ENCODE measurements at places on chromosomes 4 and X. TPM values are rescaled to one million over a fixed set of nuclear protein-coding genes. Genes with fewer than 3 reads are reported as not detected.

DNA sequence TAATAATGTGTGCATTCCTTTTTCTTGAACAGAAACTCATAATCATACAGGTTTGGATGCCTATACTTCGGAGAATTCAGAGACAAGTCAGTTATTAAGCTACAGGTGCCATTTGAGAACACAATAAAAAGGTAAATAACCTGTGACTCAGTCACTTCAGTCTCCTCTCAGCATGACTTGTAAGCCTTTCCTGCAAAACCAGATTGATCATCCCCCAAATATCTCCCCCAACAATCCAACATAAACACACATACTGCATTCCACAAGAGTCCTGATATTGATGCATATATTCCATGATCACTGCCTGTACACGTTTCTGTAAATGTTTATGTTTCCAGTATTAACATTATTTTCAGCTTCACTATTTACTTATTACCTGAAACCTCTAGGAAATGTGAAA is 110.8 kb downstream of the PWWP3B start:
- no peak for DNase-seq

DNA sequence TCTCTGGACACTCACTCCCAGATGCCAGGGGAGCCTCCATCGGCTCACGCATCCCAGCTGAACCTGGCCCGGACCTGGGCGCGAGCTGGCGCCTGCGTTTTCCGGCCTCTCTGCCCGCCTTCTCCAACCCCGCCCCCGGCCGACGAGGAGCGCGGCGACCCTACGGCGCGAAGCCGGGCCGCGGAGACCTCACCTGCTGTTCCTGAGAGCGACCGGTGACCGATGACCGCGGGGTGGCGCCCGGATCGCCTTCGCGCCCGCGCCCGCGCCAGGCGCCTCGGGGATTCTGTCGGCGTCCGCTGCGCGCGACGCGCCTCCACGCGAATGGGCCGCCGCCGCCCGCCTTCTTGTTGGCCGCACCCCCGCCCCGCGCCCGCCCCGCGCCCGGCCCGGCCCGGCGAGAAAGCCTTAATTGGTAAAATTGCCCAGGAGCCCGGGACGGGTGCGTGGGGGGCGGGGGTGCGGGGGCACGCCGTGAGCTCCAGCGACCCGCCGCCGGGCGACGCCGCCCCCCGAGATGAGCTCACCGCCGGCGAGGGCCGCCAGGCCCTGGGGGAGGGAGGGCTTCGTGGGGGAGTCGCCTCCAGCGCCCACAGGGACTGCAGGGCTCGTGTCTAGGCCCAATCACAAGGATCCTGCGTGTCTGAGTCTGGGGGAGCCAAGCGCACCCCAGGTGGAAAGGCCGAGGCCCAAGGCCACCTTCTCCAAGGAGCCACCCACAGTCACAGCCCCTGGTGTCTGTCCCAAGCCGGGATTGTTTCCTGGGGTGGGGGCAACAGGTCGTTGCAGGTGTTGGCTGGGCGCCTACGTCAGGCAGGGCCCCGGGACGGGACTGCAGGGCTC is at the start of gene FLNA:
TSS of gene FLNA (minus strand) at position 322 of the 843 bp plus-strand sequence. CDS start 3,389 bp downstream, outside the sequence.
- DNase-seq: peak; percentile 53

GRCh38 chrX:108071578-108071977 is 19.8 kb downstream of the PSMD10 start:
- no peak for DNase-seq

GRCh38 chr4:108355186-108355901 is 186.6 kb upstream of the LEF1 start:
- DNase-seq: peak; percentile 24

DNA sequence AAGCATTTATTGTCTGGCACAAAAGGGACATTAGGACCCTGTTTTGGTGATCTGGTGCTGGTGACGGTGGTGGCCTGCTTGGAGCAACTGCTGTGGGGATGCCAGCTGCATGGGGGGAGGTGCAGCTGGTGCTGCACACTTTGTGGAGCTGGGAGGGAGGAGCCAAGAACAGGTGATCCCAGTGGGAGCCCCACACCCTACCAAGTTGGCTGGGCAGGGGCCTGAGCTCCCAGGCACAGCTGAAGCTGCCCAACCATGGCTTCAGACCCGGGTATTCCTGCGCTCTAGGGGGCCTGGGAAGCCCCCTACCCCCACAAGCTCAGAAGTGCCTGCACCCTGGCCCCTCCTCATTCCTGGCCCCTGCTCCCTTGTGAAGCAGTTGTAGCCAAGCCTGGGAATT is 1512.5 kb downstream of the TECRL start:
- no peak for DNase-seq

DNA sequence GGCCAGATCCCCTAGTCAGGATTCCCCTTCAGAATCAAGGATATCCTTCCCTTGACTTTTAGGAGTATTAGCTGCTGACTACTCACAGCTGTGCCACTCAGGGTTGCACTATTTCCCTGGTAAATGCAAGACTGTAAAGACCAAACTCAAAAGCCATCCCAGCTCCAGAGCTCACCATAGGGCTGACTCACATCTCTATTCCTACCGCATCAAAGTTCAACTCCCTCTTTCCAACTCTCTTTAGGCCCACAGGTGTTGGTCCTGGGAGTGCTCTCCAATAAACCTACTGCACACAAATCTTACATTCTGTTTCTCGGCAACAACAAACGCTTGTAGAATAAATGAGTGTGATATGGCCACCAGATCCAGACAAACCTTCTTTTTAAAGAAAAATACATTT is 109.6 kb downstream of the PPP3CA start:
- no peak for DNase-seq

- DNase-seq: no peak
Measured at GRCh38 chr4:185134307-185134869, 8.7 kb upstream of the SLC25A4 start.

DNA sequence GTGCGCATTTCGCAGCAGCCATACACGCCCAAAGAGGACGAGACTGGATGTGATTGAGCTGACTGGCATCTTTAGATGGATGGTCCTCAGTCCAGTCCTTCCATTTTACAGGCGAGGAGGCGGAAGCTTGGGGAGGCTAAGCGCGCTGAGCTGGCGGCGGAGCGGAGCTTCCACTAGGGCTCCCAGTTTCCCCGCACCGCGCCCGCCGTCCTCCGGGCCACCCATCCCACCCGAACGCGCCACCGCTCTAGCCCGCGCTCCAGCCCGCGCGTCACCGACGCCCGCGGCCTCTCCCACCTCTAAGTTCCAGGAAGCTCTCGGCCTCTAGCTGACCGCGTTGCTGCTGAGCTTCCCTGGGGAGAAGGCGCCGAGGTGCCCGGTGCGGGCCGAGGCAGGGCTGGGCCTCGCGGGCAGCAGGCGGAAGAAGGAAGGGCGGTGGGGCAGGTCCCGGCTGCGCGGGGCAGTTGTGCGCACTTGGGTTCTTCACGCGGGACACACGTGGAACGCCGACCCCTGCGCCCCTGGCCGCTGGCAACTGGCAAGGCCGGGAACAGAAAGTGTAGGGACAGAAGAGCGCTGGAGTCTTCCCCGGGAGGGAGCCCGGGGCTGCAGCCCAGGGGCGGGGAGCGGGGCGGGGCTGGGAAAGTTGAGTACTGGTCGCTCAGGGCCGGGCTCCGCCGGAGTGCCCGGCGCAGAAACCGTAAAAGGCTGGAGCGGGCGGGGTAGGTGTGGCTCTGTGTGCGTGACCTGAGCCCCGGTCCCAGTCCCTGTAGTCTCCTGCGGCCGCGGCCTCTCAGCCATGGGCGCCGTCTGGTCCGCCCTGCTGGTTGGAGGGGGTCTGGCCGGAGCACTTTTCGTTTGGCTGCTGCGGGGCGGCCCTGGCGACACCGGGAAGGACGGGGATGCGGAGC is at the start of gene STBD1:
TSS of gene STBD1 (plus strand) at position 763 of the 911 bp plus-strand sequence. CDS start at position 800, 37 bp downstream.
- peak; percentile 51 for DNase-seq

- DNase-seq: no peak
Measured at GRCh38 chrX:118510111-118510510, 14.5 kb downstream of the DOCK11 start.

GRCh38 chr4:88828842-88829571 is 131.4 kb upstream of the NAP1L5 start:
- no peak for DNase-seq

DNA sequence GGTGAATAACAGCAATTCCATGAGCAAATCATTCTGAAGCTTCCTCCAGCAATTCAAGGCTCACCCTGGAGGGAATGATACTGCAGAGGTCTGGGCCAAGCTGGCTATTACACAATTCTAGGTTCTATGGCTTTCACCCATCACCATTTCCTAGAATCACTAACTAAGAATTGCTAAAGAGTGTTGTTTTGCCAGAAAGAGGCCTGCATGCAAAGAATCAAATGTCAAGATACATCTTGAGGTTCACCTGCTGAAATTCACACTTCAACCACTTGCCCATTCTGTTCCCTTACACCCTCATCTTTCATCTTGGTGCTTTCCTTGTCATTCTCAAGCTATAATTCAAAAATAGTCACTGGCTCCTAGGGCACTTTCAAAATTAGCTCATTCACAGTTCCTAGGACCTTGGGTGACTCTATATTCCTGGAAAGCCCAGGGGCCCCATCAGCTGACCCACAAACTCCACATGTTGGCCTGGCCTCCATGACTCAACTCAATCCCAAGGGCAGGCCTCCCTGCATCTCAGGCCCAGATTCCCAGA is 7.0 kb downstream of the APBB2 start:
- DNase-seq: peak; percentile 10

DNA sequence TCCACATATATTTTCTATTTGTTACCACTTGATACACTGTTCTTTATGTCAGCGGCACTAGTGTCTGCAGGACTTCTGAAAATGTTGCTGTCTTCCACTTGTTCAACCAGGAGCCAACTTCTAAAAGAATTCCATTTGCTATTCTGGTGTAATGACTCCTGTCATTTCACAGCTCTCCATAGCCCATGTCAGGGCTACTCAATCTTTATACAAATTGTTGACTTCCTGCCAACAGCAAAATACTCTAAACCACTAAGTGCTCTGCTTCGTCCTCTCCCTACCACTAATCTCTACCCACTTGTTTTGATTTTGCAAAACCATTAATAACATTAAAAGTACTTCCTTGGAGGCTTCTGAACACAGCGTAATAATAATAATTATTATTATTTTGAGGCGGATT is 7.2 kb downstream of the CTSO start:
- no peak for DNase-seq

- DNase-seq: no peak
Measured at GRCh38 chr4:125772680-125773079, 457.9 kb downstream of the FAT4 start.

DNA sequence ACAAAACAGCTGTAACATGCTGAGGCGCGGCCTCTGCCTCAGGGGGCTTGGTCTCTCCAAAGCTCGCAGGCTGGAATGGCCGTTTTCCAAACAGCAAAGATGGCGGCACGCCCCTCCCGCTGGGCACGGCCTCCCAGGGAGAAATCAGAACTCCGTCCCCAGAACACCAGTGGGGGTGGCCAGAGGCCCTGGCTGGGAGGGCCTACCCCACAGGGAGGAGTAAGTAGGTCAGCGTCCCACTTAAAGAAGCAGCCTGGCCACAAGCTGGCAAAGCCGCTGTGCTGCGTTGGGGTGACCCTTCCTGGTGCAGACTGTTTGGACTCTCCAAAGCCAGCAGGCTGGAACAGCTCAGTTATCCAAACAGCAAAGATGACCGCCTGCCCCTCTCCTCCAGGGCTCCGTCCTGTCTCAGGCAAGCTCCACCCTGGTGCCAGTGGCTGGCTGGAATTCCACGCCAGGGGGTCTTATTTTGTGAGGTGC is 862.8 kb downstream of the TRIML1 start:
- DNase-seq: no peak

DNA sequence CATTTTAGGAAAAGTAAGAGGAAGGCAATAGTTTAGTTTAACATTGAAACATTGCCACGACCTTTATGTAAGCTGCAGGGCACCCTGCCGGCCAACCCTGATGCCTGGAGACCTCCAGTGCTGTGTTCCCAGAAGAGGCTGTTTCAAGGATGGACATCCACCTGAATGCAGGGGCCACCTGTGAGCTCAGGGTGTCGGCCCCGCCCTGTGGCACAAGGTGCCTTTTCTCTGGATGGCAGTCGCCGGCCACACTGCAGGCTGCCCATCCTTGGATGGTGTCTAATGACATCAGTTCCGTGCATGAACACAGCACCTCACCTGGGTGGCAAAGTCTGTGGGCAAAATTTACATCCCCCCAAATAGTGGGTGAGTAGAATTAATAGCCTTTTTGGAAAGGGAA is 180.0 kb downstream of the AFAP1 start:
- DNase-seq: no peak

- no peak for DNase-seq
Measured at GRCh38 chr4:37879365-37879764, 11.5 kb upstream of the TBC1D1 start.

DNA sequence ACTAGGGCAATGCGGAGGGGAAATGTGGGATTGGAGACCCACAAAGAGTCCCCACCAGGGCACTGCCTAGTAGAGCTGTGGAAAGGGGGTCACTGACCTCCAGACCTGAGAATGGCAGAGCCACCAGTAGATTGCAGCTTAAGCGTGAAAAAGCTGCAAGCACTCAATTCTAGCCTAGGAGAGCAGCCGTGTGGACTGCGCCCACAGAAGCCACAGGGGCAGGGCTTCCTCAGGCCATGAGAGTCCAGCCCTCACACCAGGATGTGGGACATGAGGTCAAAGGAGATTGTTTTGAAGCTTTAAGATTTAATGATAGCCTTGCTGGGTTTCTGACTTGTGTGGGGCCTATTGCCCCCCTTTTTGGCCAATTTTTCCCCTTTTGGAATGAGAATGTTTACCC is 379.0 kb downstream of the INPP4B start:
- no peak for DNase-seq

DNA sequence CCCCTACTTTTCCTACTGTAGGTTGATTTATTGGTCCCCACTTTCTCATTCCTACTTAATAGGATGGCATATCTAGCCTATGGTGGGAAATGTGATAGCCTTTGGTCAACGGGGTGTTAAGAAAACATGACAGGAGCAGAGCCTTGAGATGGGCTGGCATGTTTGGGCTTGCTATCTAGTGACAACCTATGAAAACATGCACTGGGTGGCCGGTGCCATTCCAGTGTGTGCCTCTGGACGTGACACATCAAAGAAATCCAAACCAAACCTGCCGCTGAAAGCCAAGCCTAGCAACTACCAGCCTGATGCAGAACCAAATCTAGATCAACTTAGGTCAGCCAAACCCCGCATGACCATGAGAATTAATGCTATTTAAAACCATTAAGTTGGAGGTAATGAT is 317.6 kb downstream of the DMD start:
- DNase-seq: no peak

DNA sequence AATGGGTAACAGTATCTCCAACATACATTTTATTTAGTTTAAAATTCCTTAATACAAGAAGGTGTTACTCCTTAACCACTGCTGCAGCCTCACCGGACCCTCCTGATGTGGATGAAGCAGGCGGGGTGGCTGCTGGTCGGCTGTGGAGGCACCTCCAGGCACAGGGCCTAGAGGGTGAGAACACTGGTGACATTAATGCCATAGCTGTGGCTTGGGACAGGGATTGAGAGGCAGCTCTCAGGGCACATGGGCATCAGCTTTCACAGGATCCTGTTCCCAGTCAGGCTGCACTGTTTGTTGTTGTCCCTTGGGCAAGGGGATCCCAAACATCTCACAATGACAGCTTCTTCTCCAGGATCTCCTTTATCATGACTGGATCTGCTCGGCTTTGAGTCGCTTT is 90.0 kb downstream of the GATB start:
- no peak for DNase-seq

The TXK gene
- 37.8 TPM for total RNA-seq

The XAGE1A gene
- total RNA-seq: not detected

The NXF2 gene
- total RNA-seq: not detected

Data from activated T-cell treated with anti-CD3 and anti-CD28 coated beads, Interleukin-2, amount 50 U/mL, for 72 hours (primary cell).